ENCODE measurements at places on chromosomes 3 and 15.
A peak's percentile ranks its signal among the peaks of the same experiment; 100 is the strongest.

DNA sequence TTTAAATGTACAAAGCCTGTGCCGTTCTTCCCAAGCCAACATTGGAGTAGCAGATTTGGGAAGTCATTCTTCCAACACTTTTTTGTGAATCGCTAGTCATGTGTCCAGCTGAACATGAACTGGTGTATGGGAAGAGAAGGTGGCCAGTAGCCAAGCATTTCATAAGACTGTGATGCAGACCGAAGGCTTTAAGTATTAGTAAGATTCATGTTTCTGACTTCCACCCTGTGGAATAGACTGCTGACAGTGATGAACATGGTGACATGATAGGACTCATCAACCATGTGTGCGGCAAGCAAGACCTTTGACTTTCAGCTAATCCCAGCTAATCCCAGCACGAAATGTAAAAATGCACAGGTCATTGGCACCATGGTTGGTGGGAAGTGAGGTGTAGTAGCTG lies 48.3 kb upstream of the THSD4 start:
- peak; percentile 76 for DNase-seq

- DNase-seq = no peak
These were observed 837.6 kb downstream of the AGBL1 start for GRCh38 chr15:86917361-86917671.

- DNase-seq = no peak
These were observed 495.2 kb downstream of the ROBO2 start for GRCh38 chr3:77535116-77535515.

DNA sequence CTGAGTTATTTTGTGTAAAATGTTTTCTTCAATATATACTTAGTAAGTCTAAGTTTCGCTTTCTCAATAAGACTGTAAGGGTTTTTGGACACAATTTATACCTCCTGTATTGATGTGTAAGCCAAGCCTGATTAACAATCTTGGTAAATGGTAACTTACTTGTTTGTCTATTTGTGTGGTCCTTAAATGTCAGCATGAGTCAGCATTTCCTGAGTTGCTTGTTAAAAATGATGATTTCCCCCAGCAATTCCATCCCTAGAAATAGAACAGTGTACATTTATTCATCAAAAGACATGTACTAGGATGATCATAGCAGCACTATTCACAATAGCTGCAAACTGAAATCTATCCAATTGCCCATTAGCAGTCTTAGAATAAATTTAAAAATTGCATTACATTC lies 53.4 kb upstream of the LRIG1 start:
- no peak for DNase-seq

GRCh38 chr15:44804298-44805046 lies 68.1 kb downstream of the TRIM69 start:
- no peak for DNase-seq
